ENCODE measurements at places on chromosomes 6 and 20.

DNA sequence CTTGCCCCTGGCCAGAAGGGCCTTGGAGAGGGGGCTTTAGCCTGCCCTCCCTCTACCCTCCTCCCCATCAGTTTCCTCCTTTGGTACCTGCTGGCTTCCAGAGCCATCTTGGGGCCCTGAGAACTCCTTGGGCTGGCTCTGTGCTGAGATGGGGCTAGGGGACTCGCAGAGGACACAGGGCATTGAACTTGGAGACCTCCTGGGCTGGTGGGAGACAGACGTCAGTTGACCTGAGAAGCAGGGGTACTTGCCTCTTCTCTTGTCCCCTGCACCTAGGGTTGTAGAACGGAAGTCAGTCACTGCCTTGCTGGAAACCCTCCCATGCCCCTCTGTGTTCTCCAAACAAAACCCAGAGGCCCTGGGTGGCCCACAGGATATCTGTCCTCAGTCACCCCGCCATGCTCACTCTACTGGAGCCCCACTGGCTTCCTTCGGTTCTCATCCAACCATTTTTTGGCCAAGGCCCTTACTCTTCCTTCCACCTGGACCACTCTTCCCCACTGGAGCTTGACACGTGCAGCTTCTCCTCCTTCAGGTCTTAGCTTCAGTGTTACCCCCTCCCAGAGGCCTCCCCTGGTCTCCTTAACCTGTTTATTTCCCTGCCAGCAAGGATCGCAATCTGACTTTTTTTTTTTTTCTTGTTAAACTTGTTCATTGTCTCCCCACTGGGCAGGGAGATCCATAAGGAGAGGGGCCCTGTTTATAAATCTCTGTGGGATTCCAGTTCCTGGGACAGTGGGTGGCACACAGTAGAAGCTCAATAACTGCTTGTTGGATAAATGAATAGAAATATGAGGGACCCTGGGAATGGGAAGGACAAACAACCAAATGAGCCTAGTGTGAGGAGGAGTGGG lies 971 bp downstream of the RBCK1 start:
- no peak for DNase-seq

GRCh38 chr6:132819405-132820161 lies 5.2 kb downstream of the RPS12 start:
- no peak for DNase-seq

DNA sequence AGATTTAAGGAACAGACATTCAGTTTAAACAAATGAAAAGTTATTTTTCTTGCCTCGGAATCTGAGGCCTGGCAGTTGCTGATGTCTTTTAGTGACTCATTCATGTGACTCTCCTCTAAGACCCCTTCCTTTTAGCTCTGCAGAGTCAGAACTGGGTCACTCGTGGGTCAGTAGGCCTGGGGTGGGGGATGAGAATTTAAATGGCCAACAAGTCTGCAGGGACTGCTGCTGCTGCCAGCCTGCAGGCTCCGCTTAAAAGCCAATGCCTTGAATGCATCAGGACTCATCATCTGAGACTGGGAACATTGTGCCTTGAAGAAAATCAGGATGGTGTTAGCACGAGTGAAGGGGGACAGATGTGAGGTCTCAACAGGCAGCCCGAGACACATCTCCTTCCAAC lies 404.3 kb downstream of the CDH26 start:
- DNase-seq, result no peak

- DNase-seq, result no peak
Measured at GRCh38 chr20:47785854-47786764, 828 bp upstream of the SULF2 start.

DNA sequence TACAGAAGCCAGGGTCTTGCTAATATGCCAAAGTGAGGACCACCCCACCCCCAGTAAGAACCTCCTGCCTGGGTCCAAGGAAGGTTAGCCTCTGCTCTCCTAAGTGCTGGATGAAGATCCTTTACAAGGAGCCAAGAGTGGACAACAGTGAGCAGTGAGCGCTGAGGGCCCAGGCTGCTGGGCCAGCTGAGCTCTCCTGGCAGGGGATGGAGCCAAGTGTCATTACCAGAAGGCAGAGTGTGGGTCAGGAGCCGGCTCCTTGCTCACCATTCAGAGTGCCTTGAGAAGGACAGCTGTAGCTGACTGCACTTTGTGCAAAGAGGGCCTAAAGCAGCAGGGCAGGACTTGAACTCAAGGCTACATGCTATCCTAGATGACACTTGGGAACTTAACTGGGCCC lies 16.9 kb downstream of the MAFB start:
- DNase-seq, result no peak

- no peak for DNase-seq
Measured at GRCh38 chr6:135532559-135532958, 35.0 kb upstream of the AHI1 start.

DNA sequence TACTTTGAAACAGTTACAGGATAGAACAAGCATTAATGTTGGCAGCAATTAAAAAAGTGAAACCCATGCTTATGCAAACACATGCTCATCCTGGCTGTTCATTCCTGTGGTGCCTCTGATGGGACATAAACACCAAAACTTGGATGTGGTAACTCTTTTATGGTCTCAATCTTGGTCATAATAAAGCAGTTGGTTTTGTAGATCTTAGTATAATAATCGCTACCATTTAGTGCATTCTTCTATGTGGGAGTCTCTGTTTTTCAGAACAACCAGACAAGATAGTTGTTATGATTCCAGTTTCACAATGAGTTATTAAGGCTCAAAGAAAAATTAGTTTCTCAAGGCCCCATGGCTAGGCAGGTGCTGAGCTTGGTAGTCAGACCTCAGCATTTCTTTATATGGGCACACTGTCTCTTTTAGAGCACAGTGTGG lies 184.0 kb downstream of the UTRN start:
- no peak for DNase-seq

GRCh38 chr6:56796196-56796532 lies 153.5 kb upstream of the DST start:
- DNase-seq, result no peak

DNA sequence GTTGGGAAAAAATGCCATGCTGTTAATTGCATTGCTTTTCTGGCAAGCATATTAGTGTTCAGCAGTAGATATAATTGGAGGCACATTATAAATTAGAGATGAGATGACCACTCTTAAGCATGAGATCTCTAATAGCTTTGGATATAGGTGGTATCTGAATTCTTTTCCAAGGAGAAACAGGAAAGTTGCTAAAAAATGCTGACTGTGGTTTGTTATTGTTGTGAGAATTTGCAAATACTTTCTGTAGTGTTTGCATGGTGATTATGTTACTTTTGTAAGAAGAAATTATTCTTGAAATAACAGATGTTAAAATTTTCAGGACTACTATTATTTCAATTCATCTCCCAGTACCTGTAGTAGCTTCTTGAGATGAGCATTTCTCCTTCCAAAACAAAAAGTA lies 225.2 kb downstream of the TBC1D7 start:
- no peak for DNase-seq

GRCh38 chr20:49608752-49609670 lies 41.1 kb upstream of the PTGIS start:
- peak; percentile 61 for DNase-seq

GRCh38 chr6:5401845-5402738 lies 140.8 kb downstream of the FARS2 start:
- no peak for DNase-seq

- no peak for DNase-seq
Measured at GRCh38 chr6:164478426-164478825, 831.0 kb downstream of the C6orf118 start.

DNA sequence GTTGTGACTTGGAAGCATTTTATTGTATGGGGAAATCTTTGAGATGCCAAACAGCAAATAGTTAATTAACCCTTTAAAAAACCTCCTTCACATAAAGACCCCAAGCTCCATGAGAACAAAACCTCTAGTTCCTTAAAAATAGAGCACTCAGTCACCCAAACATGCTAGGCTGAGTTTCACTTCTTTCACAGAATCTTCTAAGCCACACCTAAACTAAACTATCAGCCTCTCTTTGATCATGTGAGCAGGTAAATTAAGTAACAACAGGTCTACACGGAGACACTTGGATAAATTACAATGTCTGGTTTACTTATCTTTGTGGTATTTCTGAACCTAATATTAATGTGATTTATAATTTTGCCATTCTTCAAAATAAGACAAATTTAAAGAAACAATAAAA lies 205.2 kb upstream of the MARCKS start:
- DNase-seq, result no peak

- DNase-seq, result no peak
Measured at GRCh38 chr6:47669684-47670513, 28.5 kb upstream of the ADGRF4 start.

DNA sequence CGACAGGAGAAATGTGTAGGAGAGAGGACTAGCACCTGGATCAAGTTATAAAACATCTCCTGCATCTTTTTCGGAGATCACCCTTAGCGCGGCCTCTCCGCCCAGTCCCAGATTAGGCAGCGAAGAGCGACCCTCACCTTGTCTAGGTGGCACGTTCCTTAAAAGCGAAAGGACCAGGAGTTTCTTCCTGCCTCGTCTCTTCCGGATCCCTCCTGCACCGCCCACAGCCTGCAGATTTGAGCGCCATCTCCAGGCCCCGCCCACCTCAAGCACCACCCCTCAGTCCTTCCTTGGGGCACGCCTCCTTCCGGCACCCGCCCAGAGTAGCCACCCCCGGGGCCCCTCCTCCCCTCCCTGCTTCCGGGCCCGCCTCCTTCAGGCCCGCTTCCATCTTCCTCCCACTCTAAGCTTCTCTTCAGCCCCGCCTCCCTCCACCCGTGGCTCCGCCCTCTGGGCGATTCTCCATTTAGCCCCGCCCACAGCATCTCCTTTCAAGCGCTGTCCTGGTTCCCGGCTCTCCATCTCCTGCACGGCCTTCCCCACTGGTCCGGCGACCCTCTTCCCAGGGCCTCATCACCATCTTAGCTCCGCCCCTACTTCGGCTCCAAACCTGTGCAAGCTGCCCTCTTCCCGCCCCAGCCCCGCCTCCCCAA lies 662 bp upstream of the RALY start:
- peak; percentile 94 for DNase-seq

- DNase-seq, result no peak
Measured at GRCh38 chr6:99458319-99458718, 33.2 kb upstream of the PNISR start.

GRCh38 chr6:47519279-47519678 lies 41.7 kb downstream of the CD2AP start:
- DNase-seq, result no peak

GRCh38 chr6:109739686-109740085 lies 48.6 kb downstream of the FIG4 start:
- no peak for DNase-seq

- DNase-seq, result peak; percentile 22
Measured at GRCh38 chr6:80214436-80215022, 108.1 kb downstream of the BCKDHB start.

DNA sequence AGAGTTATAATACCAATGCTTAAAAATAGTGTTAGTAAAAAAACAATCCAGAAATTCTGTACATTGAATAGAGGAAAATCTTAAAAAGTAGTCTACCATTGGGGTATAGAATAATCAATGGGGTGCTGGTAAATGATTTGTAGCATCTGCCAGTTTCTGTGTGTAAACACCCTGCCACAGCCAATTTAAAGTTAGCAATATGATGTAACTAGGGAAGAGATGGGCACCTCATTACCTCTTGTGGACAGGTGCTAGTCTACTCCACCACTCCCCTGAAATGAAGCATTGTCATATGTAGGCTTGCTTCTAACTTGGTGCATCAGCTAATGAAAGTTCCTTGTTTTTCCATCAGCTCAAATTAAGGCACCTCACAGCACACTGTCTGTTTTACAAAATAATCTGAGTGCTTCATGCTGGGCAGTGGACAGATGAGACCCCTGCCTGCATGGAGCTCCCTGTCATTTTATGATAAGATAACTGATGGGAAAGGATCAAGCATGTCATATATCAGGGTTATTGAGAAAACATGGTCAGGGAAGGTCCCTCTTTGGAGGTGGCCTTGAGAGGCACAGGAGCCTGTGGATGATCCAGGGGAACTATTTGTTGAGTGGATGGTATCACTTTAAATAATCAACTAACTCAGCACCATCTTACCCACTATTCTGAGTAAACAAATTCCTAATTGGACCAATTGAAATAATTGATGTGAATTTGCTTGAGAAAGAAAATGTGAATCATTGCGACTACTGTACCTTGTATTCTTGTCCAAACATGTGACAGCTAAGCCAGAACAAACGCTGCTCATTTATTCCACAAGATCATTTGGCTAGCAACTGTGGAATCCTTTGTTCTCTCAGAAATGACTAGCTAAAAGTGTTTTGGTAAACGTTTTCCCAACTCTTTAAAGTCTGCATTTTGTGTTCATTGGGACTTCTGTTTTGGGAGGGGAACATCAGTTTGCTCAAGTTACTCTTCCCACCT lies 45.9 kb upstream of the CSE1L start:
- no peak for DNase-seq

DNA sequence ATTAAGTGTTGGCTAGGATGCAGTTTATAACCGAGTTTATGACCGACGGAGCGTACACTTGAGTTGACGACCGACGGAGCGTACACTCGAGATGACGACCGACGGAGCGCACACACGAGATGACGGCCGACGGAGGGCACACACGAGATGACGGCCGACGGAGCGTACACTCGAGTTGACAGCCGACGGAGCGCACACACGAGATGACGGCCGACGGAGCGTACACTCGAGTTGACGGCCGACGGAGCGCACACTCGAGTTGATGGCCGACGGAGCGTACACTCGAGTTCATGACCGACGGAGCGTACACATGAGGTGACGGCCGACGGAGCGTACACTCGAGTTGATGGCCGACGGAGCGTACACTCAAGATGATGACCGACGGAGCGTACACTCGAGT lies 119.8 kb downstream of the HUS1B start:
- no peak for DNase-seq

DNA sequence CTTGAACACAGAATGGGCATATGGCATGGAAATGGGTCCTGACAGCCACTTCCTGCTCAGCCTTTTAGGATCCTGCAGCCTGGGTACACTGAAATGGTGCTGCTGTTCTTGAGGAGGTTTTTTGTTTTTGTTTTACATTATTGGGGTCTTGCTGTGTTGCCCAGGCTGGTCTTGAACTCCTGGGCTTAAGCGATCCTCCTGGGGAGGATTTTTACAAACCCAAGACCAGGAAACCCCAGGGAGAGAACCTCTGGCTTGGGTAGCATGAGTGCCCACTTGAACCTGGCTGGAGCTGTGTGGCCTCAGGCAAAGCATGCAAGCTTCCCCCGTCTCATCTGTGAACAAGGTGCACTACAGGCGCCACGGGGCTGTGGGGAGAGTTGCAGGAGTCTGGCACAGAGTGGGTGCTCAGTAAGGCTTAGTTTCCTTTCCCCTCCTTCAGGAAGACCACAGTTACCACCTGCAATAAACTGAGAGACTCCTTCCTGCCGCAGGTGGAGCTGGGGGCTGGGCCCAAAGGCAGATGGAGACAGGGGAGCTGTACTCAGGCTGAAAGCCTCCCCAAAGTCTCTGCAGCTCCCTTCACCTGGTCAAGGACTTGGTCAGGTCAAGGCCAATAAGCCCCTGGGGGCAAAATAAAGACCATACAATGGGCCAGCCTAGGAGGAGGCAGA lies 1.8 kb downstream of the SLA2 start:
- DNase-seq, result no peak

GRCh38 chr6:28794175-28795002 lies 129.4 kb downstream of the TRIM27 start:
- no peak for DNase-seq

Data from Panc1 (cell line).